ENCODE measurements at places on chromosomes 7 and 10.

DNA sequence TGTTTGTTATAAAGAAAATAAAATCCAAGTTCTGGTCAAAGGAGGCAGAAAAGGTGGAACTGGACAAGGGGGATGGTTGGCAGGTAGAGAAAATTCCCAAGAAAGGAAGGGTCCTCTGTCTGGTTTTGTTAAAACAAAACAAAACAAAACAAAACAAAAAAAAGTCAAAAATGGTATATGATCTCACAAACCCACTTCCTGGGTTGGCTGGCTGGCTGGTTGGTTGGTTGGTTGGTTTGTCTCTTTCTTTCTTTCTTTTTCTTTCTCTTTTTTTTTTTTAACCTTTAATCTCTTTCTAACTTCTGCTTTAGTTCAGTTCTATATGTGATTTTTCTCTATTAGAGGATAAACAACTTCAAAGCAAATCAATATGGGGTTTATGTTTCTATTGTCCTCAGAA is 41.1 kb upstream of the CPN1 start:
- no peak for DNase-seq

DNA sequence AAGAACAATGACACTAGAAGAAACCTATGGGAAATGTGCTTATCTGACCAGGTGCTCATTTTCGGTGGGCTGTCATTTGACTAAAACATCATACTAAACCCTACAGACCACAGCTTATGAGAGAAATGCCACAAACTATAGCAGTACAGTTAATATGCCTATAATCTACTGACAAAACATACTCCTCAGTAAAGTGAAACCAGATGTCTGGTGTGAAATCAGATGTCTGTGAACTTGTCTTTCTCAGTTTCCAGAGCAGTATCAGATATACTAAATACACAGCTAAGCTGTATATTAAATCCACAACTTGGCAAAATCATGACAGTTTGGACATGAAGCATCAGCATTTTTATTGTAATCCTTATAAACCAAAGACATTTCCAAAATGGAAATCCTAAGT is 3.3 kb downstream of the IMMP2L start:
- DNase-seq: no peak

- no peak for DNase-seq
Observed at GRCh38 chr7:22387583-22387982, 30.6 kb upstream of the RAPGEF5 start.

- no peak for DNase-seq
Observed at GRCh38 chr7:73815436-73815835, 15.4 kb upstream of the CLDN4 start.

- DNase-seq: no peak
Observed at GRCh38 chr10:31018962-31019361, 12.7 kb downstream of the ZNF438 start.

DNA sequence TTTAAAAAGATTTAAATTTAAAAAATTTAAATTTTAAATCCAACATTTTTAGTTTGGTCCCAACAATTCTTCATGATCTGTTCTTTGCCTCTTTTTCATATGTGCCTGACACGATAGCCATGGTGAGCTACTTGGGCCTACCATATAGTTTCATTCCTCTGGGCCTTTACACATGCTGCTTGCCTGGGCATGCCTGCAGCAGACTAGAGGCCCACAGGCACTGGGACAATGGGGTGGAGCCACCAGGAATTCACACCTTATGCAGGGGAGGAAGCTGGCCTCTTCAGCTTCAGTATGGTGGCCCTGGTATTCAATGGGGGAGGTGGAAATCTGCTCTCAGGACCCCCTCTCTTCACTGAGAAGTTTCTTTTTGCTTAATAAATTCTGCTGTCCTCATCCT is 37.8 kb upstream of the ZNF365 start:
- DNase-seq: no peak

DNA sequence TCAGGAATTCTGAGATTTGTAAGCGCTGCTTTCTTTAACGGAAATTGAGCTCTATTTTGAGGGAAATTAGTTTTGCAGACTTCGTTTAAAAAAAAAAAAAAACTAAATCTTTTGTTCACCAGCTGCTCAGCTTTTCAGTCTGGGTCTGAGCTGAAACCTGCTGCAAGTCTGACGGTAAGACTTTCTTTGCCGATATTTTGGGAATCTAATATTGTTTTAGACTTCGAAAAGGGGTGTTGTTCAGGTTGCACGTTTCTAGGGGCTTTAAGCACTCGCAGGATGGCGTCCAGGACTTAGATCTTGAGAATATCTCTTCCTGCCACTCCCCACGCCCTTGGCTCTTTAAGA is 1.8 kb upstream of the MEOX2 start:
- DNase-seq: no peak

DNA sequence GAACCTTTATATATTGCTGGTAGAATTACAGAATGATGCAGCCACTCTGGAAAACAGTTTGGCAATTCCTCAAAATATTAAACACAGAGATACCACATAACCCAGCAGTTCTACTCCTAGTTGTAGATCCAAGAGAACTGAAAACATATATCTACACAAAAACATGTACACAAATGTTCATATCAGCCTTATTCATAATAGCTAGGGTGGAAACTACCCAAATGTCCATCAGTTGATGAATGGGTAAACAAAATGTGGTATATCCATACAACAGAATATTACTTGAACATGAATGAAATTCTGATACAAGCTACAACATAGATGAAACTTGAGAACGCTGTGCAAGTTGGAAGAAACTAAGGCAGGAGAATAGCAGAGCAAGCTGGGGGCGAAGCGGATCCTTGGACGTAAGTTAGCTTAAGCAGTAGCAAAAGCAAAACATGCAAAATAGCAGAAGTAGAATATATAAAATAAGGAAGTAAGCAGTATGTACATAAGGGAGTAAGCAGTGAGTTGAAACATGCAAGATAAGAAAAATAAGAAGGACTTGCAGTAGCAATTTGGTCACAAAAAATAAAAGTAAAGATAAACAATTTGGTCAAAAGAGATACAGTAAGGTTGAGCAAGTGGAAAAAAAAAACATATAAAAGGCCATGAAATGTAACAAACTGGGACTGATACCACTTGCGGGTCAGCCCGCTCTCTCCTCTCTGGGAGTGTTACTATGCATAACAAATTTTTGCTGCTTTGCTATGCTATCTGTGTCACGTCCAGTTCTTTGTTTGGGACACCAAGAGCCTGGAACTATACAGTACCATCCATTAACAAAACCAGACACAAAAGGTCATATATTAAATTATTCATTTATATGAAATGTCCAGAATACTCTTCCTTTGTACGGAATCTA is 18.0 kb upstream of the HILPDA start:
- no peak for DNase-seq
